ENCODE measurements at places on chromosomes 3 and 15.

- DNase-seq = no peak
Observed at GRCh38 chr3:140712301-140712700, 34.4 kb downstream of the TRIM42 start.

DNA sequence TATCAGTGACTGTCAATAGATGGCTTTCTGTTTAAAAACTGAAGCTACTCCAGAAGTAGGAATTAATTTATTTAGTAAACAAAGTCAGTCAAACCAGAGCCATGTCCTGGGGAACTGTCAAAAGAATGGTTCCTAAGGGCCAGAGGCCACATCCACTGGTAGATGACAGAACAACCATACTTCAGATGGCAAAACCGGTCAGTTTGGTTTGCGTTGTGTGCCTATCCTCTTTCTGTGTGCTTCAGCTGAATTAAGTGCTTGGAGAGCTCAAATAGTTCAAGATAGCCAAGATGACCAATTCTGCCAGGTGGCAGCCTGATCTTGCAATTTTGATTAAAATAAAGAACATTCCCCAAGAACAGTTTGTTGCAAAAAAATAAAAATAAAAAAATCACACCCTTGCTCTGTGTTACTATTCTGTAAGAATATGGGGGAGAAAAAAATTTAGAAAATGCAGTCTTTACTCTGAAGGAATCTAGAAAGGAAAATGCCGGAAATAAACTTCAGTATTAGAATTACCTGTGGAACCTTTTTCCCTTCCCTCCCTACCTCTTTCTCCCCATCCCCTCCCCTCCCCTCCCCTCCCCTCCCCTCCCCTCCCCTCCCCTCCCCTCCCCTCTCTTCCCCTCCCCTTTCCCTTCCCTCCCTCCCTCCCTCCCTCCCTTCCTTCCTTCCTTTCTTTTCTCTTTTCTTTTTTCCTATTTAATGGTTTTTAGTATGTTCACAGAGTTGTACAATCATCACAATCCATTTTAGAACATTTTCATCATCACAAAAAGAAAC, 2.5 kb downstream of the MAP3K13 start:
- DNase-seq = no peak

GRCh38 chr3:42369304-42369703, 41.1 kb downstream of the LYZL4 start:
- DNase-seq = no peak

- DNase-seq = no peak
Observed at GRCh38 chr3:95613993-95614392, 1200.4 kb upstream of the EPHA6 start.

DNA sequence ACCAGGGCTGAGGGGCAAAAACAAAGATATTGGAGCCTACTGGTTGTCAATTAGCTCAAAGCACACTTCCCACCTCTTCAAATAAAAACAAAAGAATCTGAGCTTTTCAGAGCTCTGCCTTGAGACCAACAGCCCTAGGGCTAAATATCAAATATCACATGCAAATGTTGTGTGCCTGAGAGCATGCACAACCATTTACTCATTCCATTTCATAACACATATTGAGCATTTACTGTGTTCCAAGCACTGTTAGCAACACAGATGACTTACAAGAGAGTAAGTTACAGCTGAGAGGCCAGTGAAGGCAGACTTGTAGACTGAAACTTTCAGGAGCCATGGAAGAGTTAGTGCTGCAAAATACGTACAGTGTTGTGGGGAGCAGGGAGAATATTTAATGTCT, 222.4 kb downstream of the CPNE4 start:
- DNase-seq = no peak

DNA sequence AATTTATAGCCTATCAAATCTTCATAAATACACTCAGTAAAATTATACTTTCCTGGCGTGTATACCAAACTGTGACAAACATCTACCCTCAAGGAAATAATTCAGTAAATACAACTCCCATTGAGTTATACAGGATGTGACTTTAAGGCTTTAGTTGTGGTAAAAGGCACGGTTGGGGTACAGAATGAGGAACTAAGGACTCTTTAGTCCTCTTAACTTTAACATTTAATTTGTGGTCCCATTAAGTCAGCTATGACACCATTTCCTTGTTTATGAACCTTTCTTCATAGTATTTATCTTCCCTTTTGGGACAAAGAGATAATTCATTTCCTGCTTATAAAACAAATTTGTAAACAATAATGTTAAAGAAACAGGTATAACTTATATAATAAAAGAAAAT, 30.2 kb downstream of the IFT80 start:
- DNase-seq = no peak

GRCh38 chr3:44612678-44613077, 12.2 kb upstream of the ZNF197 start:
- DNase-seq = no peak

- no peak for DNase-seq
Observed at GRCh38 chr15:51193526-51193925, 98.8 kb upstream of the TNFAIP8L3 start.

DNA sequence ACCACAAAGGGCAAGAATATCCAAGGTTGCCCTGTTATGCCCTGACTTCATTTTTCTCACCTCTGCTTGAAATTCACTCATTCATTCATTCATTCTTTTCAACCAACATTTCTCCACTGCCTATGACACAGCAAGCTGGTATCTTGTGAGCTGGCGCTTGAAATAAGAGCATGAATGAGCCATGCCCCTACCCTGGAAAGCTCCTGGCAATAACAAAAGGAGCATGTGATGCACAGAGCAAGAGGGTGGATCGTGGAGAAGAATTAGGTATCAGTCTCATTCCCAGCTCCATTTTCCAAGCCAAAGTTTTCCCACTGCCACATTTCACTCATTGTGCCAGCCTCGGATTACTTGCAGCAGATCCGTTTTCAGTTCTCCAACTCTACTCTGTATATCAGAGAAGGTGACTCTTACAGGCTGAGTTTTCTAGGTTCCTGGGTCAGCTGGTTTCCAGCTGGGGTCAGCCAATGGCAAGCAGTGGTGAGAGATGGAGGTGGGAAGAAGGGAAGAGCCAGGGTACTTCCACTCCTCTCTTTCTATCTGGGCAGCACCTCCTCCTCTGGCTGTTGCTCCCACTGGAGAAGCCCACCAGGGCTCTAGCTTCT, 144.8 kb downstream of the SUCLG2 start:
- DNase-seq = no peak

DNA sequence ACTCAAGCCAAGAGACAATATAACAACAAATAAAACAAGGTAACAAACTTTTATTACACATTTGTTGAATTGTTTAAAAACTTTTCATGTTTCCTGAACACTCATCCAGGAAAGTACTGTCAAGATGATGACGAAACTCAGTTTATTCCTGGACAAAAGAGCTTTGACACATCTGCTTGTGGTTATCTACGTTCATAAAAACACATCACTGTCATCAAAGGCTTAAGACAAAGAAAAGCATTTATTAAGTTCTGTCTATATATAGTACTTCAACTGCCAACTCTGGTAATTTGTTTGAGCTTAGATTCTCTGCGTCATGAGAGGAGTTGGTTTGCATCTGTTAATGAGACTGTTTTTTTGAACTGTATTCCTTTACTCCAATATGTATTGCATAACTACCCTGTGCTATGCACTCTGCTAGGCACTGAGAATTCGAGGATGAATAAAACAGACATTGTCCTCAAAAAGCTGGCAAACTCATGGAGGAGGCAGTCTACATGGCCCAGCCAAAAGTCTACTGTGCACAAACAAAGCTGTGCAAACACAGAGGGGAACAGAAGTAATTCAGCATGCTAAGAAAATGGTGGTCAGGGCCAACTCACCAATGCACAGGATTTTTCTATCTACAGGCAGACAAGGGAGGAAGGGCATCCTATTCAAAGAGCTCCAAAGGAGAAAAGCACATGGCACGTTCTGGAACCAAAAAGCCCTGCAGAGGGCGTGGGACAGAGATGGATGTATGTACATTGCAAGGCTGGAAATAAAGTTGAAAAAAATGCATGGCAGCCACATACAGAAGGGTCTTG, 21.5 kb downstream of the PLD1 start:
- no peak for DNase-seq

- DNase-seq = no peak
Observed at GRCh38 chr3:125033135-125033534, 22.7 kb downstream of the HEG1 start.

- DNase-seq = no peak
Observed at GRCh38 chr3:181915551-181915950, 203.8 kb downstream of the SOX2 start.

- no peak for DNase-seq
Observed at GRCh38 chr3:58065700-58066167, 57.5 kb downstream of the FLNB start.

- DNase-seq = no peak
Observed at GRCh38 chr15:80424381-80424780, 20.2 kb downstream of the ARNT2 start.

DNA sequence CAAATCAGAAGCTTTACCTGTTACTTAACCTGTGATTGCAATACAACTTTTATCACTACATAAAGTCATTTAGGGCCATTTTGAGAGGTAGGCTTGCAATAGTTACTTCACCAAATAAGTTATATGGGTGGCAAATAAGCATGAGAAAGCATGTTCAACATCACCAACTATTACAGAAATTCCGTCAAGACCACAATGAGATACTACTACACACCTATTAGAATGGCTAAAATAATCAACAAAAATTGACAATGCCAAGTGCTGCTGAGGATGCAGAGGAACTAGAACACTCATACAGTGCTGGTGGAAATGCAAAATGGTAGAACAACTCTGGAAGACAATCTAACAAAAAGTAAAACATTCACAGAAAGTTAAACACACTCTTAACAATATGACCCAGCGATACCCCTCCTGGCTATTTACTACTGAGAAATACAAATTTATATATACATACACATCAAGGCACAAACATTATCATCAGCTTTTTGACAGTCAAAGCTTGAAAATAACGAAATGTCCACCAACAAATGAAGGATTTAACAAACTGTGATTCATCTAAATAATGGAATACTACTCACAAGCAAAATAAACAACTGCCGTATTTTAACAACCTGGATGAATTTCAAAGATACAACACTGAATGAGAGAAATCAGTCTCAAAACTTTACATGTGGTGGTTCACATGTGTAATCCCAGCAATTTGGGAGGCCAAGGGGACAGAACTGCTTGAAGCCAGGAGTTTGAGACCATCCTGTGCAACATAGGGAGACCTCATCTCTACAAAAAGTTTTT, 82.9 kb downstream of the MYO9A start:
- DNase-seq = no peak

- DNase-seq = no peak
Observed at GRCh38 chr3:93910097-93910496, 63.6 kb downstream of the PROS1 start.

Data from cortex of kidney (tissue), 1 donor.